ENCODE measurements at places on chromosomes 5 and 9. TPM values are rescaled to one million over a fixed set of nuclear protein-coding genes. Genes with fewer than 3 reads are reported as not detected.

DNA sequence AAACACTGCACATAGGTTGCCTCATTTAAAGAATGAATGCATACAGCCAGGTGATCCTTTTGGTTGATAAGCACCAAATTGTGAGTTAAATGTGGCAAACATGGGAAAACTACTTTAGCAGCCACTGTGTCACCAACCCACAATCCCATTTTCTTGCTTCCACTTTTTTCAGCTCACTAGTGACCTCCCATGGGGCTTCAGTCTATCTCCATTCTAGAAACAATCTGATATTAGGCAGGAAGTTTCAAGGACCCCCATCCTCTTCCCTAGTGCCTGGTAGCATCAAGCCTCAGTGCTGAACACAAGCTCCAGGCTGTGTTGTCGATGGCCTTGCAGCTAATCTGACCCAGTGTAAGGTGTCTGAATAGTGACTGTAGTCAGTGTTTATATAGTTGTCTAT is 66.2 kb downstream of the PLPPR1 start:
- H3K4me1 ChIP-seq: no peaks in the 10 kb centered on the region
- no peaks in the 10 kb centered on the region for H3K36me3 ChIP-seq

- no peak overlapping the region for H3K4me3 ChIP-seq
- no peaks in the 10 kb centered on the region for H3K36me3 ChIP-seq
- H3K4me1 ChIP-seq: no peaks in the 10 kb centered on the region
- no peaks in the 10 kb centered on the region for H3K27me3 ChIP-seq
- no peak overlapping the region for H3K27ac ChIP-seq
These were observed 201.6 kb upstream of the IRX1 start for GRCh38 chr5:3393920-3394597.

DNA sequence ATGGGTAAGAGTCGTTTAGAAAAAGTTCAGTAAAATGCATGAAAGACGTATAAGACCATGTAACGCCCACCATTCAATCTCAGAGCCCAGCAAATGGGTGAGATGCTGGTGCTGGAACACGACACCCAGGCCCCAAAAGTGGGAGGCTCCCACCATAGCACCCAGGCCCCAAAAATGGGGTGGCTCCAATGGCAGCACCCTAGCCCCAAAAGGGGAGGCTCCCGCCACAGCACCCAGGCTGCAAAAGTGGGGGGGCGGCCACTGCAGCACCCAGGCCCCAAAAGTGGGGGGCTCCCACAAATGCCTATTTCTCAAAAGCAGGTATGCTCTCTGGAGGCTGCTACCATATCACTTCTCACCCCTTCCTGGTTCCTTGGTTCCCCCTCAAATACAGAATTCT is 12.7 kb downstream of the FSTL4 start:
- H3K4me1 ChIP-seq: no peaks in the 10 kb centered on the region
- no peaks in the 10 kb centered on the region for H3K27me3 ChIP-seq
- H3K36me3 ChIP-seq: no peaks in the 10 kb centered on the region
- H3K4me3 ChIP-seq: no peak overlapping the region
- no peak overlapping the region for H3K27ac ChIP-seq

DNA sequence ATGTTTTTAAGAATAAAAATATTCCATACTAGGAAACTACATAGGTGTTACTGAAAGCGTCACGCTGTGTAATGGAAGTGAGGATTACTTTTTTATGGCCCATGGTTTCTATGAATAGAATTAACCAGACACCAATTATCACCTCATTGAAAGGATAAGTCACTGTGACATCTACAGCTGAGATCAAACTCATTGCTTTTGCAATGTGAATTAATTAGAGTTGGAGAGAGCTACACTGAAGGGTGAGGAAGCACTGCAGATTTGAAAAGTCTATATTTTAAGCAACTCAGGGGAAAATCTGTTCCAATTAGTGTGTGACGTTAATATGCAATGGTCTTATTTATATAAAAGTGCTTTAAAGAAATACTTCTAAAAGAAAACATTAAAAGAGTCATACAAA is 1300.1 kb upstream of the DMAC1 start:
- no peaks in the 10 kb centered on the region for H3K27me3 ChIP-seq
- no peaks in the 10 kb centered on the region for H3K4me1 ChIP-seq

GRCh38 chr5:59115345-59115744 is 532.5 kb downstream of the RAB3C start:
- H3K36me3 ChIP-seq: no peaks in the 10 kb centered on the region
- H3K27ac ChIP-seq: no peak overlapping the region
- peaks cover 10% of the 10 kb centered on the region for H3K4me1 ChIP-seq
- DNase-seq: no peak

The HTR4 gene
- total RNA-seq: 2.9 TPM

The PFN3 gene
- not detected for total RNA-seq

The ORM2 gene
- total RNA-seq: not detected

The GMCL2 gene
- not detected for total RNA-seq

All from vagina (tissue), 2 donors.